Pancreas (tissue), 10 donors: ENCODE measurements at places on chromosomes 5 and 9. TPM values are rescaled to one million over a fixed set of nuclear protein-coding genes. Genes with fewer than 3 reads are reported as not detected.

DNA sequence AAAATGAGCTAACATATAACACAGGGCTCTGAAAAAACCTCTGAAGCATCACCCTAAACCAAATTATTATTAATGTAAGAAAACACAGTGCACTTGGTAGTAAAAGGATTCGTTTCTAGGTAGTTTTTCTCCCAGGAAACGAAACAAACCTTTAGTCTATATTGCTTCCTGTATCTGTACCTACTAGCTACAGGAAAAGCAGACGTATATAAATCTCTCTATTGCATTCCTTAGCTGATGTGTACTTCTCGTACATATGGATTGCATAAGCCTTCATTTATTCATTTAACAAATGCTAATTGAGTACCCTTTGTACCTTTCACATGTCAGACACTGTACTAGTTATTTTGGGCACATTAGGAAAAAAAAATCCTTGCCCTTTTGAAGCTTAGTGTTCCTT is 85.0 kb upstream of the RASA1 start:
- no peak for DNase-seq

The PDE6A gene
- total RNA-seq, result not detected

- DNase-seq, result no peak
These were observed 50.5 kb downstream of the HACD4 start for GRCh38 chr9:20980832-20981455.

DNA sequence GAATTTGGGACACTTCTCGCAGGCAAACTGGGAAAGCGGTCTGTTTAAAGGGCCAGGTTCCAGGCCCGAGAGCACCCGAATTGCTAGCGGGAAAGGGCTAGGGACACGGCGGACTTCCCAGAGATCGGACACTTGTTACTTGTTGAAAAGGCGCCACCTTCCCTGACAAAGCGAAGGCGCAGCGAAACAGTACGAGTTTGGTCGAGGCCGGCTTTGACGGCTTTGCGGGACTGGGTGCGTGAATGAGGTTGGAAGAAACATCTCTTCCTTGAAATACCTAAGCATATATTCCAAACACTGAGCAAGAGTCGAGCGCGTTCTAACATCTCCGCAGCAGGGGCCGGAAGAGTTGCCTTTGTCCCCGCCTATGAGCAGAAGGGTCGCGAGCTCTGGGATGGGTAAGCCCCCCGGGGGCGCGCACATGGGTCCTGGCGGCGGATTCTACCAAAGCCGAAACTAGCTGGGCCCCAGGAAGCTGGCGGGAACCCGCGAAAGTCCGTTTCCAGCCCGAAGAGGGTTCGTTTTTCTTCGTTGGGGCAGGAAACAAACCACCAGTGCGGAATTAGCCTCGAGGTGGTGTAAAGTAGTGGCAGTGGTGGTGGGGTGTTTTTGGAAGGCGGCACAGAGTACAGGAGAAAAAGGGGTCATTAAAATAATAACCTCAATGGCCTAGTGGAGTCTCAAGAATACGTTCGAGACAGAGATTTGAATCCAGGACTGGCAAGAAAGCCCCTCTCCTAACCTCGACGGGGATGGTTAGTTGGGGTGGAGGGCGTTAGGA is 1.5 kb downstream of the GDNF start:
- DNase-seq, result no peak

- no peak for DNase-seq
These were observed 53.0 kb downstream of the TSSK1B start for GRCh38 chr5:113381791-113382190.

The CDH18 gene
- 0.20 TPM for total RNA-seq

DNA sequence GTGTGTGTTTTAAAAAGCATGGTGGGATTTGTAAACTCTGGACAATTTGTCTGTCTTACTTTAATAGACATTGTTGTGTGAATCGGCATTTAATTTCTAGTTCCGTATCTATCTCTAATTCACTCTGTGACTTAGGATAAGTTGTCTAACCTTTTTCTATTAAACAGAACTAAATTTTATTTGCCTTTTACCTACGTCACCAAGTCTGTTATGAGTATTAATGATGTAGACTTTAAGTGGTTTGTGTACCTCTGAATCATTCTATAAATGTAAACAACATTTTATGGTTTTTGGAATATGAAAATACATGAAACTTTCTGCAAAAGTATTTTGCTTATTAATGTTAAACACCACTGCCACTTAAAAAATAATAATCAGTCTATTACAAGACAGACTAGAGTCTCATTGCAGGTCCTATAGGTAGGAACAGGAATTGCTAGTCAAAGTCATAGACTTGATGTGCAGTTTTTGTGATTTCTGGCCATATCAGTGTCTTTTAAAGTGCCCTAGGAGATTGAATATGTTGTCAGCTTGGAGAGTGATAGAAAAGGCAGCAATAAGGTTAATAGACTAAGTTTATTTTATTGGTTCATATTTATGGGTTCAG is 5.6 kb downstream of the RBM27 start:
- no peak for DNase-seq

DNA sequence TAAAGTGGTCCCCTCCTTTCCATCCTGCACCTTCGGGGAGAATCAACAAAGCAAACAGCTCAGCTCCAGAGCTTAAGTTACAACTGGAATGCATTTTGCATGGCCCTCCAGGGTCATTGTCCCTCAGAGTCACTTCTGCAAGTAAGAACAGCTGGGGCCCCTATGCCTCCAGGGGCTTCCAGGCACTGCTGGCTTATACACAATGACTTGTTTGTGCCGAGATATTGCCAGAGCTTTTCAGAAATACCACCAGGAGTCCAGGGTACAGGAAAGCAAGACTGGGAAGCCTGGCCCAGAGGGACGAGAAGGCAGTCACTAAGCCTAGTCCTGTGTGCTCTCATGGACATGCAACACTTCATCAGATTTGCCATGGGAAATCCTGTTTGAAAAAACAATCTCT is 11.3 kb downstream of the FRMD3 start:
- no peak for DNase-seq

DNA sequence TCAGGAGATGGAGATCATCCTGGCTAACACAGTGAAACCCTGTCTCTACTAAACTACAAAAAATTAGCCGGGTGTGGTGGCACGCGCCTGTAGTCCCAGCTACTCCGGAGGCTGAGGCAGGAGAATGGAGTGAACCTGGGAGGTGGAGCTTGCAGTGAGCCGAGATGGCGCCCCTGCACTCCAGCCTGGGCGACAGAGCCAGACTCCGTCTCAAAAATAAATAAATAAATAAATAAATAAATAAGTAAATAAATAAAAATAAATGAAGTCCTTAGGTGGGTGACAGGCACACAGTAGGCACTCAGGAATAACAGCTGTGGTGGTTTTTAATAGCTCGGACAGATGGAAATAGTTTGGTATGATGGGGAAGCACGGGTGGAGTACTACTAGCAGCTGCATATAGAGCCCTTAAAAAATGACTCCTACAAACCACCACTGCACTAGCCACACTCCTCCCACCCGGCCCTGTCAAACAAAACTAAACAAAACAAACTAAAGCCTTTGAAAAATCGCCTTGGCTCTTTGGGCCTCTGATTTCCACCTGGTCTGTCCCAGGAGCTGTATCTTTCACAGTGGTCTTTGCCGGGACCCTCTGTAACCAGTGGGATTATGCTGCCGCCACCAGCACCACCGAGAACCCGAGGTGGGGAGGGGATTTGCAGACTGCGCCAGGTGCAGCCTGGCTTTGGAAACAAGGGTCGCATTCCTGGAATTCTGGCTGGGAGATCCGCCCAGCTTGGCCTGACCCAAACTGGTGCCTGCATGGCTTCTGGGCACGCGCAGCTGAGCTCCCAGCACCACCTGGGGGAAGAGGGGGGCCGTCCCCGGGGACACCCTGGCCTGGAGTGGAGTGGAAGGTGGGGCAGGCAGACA is 5.1 kb upstream of the WDR5 start:
- DNase-seq, result peak; percentile 92

DNA sequence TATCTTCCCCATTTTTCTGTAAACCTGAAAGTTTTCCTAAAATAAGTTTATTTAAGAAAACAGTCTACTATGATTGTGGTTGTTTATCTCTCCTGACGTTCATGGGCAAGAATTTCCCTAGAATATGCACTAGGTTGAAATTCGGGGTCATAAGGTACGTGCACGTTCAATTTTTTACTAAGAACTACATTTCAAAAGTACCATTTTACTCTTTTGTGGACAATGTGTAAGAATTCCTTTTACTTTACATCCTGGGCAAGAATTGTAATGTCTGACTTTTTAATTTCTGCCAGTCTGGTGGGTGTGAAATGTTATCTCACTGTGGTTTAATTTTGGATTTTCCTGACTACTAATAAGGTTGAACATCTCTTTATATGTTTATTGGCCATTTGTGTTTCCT is 12.4 kb downstream of the IL5 start:
- no peak for DNase-seq

DNA sequence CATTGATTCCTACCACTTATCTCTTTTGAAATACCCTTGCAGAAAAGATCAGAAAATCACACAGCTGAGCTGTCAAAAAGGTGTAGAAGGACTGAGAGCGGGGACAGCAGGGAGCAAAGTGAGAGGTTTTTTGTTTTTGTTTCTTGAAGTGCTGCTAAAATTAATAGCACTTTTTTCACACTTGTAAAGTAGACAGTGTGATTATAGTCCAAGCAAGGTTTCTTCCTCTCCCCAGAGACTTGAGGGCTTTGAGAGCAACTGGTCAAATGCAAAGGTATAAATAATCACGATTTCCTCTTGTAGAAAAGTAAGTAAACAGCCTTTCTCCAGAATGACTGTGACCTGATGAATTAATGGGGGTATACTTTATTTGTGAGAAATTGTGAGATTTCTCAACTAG is 326.9 kb downstream of the ZNF608 start:
- no peak for DNase-seq

The ASPN gene
- 0.97 TPM for total RNA-seq

DNA sequence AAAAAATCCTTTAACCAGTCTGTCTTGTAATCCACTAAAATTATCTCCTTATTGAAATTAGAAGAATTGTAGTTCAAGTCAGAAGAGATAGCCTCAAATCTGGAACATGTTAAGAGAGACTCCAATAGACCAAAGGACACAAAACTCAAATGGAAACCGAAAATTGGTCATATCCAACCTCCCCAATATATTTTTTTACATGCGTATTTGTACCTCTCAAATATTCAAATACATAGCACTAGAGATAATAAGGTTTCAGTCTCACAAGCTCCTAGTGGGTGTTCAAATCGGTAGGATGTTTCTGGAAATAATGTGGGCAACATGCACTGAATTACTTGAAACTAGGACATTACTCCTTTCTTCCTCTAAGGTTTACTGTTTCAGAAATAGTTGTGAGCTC is 33.5 kb downstream of the EPB41L4A start:
- DNase-seq, result no peak

The BNC2 gene
- 3.4 TPM for total RNA-seq

DNA sequence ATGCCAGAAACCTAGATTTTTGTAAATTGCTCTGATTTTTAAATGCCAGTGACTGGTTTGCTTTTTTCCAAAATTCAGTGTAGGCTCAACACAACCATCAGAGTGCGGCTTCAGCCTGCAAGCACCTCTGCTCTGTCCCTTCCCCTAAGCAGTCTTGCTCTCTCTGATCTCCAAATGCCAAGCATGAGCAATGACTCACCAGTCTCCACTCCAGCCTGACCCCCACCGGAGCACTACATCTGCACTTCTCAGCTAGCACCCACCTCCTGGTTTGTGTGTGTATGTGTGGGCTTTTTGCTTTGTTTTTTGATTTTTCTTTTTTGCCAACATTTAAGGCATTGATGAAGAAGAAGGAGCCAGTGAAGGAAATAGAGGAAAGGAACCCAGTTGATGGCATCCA is 61.4 kb upstream of the ADRA1B start:
- DNase-seq, result no peak
